Activated CD4-positive, alpha-beta T cell treated with anti-CD3 and anti-CD28 coated beads, Interleukin-2, Interleukin-4, amounts not matched to agents 100 ng/mL and 50 ng/mL, durations not matched to agents 16 hours and 8 hours (primary cell): ENCODE measurements at places on chromosomes 11 and 22.

DNA sequence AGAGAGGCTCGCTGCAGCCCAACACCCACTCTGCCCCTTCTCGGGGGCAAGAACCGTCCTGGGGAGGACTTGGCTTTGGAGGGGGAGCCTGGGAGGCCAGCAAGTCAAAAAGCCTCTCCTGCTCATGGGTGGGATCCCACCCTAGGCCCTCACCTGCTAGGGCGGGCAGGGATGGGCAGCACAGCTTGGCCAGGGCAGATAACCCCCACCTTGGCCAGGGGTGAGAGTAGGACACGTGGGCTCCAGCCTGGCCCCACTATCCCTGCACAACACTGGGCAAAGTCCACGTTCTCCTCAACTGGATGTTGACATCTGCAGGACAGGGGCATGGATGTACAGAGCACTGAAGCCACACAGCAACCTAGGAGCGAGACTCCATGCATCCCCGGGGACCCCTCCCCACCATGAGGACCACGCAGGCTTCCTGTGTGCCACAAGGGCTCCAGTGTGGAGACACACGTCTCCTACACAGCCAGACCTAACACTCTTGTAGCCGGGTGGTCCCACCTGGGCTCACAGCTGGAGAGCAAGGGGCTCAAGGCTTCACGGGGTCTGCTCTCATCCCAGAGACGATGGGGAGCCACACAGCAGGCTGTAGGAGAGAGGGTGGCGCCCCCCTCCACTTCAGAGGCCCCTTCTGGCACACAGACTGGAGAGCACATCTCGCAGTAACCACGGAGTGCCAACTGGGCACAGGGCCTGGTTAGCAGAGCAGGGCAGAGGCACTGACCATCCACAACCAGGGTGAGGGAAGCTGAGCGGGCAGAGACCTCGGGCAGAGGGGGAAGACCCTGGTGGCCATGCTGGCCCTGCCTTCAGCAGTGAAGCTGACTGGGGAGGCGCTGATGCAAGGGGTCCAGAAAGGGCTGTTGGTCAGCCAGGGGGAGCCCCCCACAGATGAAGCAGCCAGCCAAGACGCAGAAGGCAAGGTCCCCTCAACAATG is 171.1 kb downstream of the CRYBB2 start:
- no peak for DNase-seq

GRCh38 chr11:17630936-17631335 is 83.9 kb downstream of the OTOG start:
- no peak for DNase-seq

- DNase-seq = no peak
Measured at GRCh38 chr11:117874253-117874909, 2.1 kb downstream of the FXYD6 start.

- DNase-seq = no peak
Measured at GRCh38 chr11:43987384-43988039, 45.1 kb downstream of the C11orf96 start.

DNA sequence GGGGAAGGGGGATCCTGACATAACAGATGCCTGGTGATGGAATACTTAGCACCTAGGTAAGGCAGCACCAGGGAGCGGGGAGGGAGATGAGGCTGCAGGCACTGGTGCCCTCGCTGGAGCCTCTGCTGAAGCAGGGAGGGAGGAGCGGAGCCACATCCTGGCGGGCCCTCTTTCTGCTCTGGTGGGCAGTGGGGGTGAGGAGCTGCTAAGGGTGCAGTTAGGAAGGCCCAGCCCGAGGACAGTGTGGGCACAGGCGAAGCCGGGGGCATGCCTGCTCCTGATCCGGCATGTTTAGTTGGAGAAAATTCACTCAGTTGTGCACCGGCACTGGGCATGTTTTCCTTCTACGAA is 83.9 kb downstream of the MED15 start:
- DNase-seq = no peak

GRCh38 chr11:11814614-11815452 is 26.9 kb upstream of the USP47 start:
- DNase-seq = no peak

- no peak for DNase-seq
Measured at GRCh38 chr11:115067900-115068530, 389.7 kb downstream of the NXPE2 start.

- DNase-seq = no peak
Measured at GRCh38 chr11:109644152-109644551, 222.2 kb downstream of the C11orf87 start.

GRCh38 chr11:119676461-119677020 is 52.5 kb downstream of the NECTIN1 start:
- no peak for DNase-seq

DNA sequence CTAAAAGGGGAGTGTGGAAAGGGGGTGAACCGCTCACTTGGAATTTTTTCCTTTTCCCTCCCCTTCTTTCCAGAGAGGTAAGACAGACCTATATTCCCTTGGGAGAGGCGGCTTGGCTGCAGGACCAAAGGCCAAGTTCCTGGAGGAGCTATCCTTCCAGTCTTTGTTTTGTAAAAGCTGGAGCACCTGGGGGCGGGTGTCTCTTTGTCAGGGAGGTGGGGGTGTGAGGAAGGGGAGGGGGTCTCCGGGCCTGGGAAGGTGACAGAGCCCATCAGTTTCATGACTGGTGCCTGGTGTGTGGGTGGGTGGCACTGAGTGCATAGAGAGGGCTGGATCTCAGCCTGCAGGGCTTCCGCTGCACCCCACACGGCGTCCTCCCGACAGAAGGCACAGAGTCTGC is 18.5 kb downstream of the PTPN5 start:
- no peak for DNase-seq

DNA sequence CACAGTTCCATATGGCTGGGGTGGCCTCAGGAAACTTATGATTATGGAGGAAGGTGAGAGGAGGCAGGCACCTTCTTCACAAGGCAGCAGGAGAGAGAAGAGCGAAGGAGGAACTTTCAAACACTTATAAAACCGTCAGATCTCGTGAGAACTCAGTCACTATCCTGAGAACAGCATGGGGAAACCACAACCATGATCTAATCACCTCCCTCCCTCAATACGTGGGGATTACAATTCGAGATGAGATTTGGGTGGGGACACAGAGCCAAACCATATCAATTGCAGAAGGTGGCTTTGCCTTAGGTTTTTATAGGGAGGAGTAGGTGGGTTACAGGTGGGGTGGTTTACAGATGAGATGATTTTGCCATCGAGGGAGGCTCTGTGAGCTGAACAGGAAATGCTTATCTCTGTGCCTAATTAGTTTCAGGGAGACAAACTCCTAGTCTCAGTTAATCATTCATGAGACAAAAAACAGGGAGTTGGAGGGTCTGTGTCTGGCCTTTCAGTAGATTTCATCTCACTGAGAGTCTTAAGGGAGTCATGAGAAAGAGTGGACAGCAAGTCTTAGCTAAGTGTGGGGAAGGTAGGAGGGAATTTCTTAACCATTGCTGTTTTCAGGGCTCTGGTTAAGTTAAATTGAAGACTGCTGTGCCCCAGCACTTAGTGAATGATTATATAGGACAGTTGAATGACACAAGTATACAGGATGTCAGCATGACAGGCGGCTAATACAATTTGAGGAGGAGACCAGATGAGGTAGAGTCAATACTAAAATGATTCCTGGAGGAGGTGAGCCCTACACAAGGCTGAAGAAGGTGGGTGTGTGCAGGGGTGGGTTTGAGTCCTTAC is 47.7 kb downstream of the CWC15 start:
- DNase-seq = no peak

DNA sequence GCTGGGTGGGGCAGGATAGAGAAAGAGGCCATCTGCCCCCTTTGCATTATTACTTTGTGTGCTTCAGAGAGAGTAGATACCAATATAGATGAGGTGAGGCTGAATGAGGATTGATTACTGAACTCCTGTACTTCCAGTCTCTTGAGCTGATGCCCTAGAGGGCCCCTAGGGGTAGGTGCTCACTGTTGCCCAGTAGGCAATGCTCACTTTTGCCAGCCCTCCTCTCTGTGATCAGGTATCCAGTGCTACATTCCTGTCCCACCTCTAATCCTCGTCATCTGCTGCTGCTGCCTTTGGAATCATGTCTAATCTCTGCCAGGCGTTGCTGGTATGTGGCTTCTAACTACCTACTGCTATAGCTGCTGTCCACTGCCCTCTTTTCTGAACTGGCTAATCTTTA is 57.2 kb downstream of the CCDC83 start:
- DNase-seq = no peak

- DNase-seq = no peak
Measured at GRCh38 chr11:69642549-69642912, 1.6 kb downstream of the CCND1 start.

DNA sequence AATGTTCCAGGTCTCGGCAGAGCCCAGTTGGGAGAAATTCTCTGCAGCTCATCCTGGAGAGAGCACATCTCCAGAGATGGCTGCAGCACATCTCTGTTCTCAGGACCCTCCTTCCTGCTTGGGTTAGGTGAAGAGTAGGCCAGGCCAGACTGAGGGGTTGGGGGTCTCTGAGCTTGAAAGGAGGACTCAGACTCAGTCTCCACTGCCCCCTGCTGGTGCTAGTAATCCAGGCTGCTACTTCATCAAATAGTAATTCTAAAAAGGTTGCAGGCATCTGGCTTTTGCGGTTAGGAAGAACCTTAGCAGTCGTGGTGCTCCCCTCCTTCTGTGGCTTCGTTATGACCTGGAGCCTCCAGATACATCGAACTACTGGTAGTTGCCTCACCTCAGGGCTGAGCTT is 9.7 kb downstream of the TUB start:
- DNase-seq = peak; percentile 28

DNA sequence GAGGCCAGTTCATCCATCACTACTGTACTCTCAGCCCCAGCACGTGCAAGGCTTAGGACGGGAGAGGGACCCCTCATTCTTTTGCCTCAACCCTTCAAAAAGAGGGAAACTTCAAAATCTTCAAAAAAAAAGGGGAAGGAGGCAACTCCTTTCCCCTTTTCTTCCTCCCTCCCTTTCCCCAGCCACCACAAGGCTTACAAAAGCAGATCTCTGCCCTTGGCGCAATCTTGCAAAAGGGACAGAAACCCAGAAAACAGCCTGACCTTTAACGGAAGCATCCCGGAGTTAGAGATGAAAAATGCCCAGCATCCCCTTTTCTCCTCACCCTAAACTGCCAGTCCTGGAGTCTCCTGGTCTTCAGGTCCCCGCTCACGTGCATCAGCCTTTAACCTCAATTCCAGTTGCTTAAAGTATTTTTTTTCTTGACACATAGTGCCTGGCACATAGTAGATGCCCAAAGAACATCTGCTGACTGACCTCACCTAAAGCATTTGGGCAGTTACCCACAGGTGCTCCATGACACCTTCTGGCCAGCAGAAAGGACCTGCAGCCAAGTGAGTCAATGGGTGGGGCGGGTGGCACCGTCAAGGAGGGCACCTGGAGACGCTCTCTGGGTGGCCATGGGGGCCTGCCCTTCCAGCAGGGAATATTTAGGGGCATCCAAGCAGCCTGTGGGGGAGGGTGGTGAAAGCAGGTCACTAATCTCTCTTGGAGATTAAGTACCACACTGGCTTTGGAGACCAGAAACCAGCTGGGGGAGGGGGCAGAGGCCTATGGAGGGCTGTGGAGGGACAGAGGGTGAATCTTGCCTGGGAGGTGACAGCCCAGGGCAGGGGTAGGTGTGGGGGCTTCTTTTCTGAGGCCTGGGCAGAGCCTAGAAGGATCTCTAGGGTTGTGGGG is 16.3 kb downstream of the NECTIN1 start:
- DNase-seq = no peak

- peak; percentile 49 for DNase-seq
Measured at GRCh38 chr11:118870396-118871343, 13.0 kb upstream of the CXCR5 start.

DNA sequence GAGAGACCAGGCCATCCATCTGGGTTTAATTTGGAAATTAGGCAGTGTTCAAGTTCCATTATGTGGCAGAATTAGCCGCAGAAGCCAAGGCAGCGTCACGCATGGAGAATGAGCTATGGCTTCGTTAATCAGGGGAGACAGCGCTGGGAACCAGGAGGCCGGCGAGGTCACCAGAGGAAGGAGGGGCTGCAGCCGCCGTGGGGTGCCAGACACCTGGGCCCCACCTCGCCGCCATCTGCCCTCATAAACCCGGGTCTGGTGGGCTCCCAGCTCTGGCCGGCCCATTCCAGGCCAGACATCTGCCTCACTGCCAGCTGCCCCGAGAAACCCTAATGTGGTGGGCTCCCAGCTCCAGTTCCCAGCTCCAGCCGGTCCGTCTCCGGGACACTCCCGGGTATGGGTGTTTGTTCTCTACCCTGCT is 676.9 kb downstream of the BRD1 start:
- no peak for DNase-seq

- no peak for DNase-seq
Measured at GRCh38 chr11:131077340-131077739, 161.1 kb upstream of the SNX19 start.

DNA sequence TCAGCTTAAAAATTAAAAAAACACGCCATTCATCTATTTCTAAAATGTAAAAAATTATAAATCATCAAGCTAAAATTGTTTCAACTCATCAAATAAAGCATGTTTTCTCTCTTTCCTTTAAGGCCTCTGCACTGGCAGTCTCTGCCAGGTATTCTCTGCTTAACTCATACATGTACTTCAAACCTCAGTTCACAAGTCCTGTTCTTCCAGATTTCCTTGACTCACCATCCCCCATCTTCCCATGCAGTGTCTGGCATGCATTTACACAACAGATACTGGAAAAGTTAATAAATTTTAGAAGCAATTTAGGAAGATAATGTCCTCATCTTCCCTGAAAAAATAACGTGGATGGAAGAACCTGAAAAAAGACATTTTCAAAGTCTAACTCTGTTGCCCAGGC is 32.5 kb downstream of the CSTF3 start:
- DNase-seq = no peak

- no peak for DNase-seq
Measured at GRCh38 chr11:27285761-27286160, 77.3 kb downstream of the CCDC34 start.

GRCh38 chr11:118841469-118842242 is 42.0 kb upstream of the CXCR5 start:
- DNase-seq = peak; percentile 37

GRCh38 chr11:21398195-21398594 is 728.8 kb downstream of the NELL1 start:
- no peak for DNase-seq

GRCh38 chr11:44808053-44808753 is 81.4 kb downstream of the TSPAN18 start:
- no peak for DNase-seq

- peak; percentile 84 for DNase-seq
Measured at GRCh38 chr11:86202013-86202336, 42.6 kb upstream of the EED start.

- peak; percentile 94 for DNase-seq
Measured at GRCh38 chr11:115222218-115222862, 281.9 kb downstream of the CADM1 start.

DNA sequence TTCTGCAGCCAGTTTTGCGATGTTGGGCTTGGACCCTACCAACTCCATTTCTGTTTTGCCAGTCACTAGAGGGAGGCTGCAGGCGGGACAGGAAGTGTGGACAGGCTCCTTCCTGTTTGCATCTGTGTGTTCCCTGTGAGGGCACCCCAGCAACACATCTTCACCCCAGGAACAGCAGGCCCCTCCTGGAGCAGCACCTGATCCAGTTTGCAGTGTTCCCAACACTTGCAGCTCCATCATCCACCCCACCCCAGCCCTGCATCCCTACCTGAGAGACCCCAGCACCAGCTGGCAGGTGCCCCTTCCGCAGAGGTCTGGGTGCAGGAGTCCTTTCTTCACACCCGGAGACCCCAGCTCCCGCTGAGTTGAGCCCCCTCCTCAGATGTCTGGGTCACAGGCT is 7.4 kb upstream of the VSIG10L2 start:
- DNase-seq = no peak

GRCh38 chr11:22733475-22734248 is 67.3 kb downstream of the GAS2 start:
- no peak for DNase-seq
